ENCODE measurements at places on chromosomes 12 and 14.

DNA sequence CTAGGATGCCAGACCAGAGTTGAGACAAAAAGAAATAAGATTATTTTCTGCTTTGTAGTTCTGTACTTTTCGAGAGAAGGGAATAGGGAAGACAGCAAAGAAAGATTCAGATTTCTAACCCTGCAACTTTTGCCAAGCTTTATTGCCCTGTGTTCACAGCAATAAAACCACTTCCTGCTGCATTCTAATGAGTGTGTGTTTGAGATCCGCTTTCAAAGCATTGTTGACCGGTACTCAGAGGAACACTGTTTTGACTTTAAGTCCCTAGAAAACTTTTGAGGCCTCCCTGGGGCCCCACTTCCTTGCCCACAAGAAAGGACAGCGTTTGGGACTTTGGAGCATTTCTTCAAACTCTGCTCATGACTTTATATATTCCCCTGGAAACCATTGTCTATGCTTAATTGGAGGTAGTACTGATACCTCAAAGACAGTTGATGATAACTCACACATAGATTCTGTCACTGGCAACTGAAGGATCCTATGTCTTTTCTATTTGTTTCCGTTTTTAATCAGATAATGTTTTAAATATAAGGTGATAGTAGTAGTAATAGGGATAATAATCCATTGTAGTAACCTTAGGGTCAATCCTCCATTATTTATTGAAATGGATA is 1.3 kb downstream of the RNASE6 start:
- DNase-seq = no peak

GRCh38 chr14:70904373-70904772 is 2.9 kb upstream of the PCNX1 start:
- peak; percentile 40 for DNase-seq

DNA sequence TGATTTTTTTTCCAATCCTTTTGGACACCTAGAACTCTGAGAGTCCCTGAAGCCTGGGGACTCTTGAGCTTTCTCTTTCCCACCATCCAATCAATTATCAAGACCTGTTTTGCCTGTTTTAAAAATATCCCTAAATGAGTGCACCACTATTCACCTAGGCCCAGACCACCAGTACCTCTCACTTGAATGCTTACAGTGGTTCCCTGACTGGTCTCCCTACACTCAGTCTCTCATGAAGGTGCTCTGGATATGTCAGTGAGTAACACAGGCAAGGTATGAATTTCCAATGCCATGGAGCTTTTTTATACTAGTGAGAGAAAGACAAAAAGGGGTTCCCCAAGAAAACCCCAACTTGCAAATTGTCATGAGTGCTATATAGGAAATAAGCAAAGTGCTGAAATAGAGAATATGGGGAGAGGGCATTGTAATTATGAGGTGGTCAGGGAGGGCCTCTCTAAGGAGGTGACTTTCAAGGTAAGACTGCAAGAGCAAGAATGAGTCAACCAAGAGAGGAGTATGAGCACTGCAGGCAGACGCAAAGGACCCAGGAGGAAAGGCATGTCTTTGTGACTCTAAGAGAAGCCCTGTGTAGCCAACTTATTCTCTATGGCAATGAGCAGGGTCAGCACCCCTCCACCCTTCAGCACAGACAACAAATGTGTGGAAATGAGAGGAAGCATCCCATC is 85.3 kb upstream of the MBIP start:
- no peak for DNase-seq

DNA sequence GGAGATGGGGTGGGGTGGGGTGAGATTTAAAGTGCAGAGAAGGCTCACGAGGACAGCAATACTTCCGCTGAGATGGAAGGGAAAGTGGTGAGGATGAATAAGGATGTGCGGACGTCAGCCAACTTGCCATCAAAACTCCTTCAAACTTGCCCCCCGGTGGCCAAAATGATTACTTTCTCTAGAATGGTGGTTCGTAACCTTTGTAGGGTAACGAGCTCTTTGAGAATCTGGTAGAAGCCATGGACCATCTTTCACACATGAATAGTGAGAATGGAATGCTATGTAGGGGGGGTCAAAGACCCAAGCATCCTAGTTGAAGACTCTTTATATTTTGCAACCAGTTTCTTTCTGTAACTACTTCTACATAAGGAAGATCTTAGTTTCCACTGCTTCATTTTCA is 245.9 kb upstream of the DDHD1 start:
- no peak for DNase-seq

GRCh38 chr12:25416516-25416915 is 136.6 kb downstream of the LMNTD1 start:
- DNase-seq = no peak

DNA sequence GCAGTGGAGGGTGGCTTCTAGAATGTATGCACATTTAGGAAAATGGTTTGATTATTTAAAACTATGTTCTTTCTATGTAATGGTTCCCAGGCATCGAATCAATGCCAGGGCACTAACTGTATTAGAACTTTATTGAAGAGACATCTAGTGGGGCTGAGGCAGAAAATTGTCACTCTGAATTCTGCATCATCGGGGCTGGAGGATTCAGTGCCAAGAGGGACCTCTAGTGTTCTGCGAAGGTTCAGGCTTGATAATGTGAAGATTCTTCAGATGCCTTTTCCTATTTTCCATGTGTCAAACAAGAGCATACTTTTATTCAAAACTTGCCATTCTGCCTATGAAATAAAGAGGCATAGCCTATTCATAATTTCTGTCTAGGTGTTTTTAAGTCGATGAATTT is 146.3 kb downstream of the CAND1 start:
- DNase-seq = peak; percentile 79

DNA sequence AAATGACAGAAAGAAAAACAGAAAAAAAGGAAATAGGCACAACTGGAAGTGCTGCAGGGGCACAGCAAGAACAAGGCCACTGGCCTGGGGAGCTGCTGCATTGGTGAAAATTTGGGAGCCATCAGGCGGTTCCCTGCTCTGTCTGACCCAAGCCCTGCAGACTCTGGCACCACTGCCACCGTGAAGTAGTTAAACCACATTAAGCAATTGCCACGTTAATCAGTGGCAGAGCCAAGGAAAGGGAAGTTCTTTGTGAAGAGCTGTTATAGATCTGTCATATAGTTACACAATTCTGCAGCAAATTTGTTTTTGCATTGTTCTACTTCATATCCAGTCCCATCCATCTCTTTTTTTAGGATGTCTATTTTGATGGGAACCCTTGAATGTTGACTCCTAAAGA is 915.3 kb downstream of the FSCB start:
- DNase-seq = no peak

DNA sequence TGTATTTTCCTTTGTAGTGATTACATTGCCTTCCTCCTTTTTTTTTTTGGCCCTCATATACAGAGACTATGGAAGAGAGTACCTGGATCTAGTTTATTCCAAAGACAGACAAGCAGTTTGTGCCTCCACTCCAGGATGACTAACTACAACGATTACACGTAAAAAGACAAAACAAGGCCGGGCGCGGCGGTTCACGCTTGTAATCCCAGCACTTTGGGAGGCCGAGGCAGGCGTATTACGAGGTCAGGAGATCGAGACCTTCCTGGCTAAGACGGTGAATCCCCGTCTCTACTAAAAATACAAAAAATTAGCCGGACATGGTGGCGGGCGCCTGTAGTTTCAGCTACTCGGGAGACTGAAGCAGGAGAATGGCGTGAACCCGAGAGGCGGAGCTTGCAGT is 2.2 kb downstream of the CERS5 start:
- DNase-seq = no peak

- DNase-seq = no peak
These were observed 100.6 kb downstream of the ETV6 start for GRCh38 chr12:11749943-11750690.

All from NCI-H2171 treated with DMSO at 0.1 percent for 48 hours (cell line).